ENCODE measurements at places on chromosomes 11 and 22. TPM values are rescaled to one million over a fixed set of nuclear protein-coding genes. Genes with fewer than 3 reads are reported as not detected.

DNA sequence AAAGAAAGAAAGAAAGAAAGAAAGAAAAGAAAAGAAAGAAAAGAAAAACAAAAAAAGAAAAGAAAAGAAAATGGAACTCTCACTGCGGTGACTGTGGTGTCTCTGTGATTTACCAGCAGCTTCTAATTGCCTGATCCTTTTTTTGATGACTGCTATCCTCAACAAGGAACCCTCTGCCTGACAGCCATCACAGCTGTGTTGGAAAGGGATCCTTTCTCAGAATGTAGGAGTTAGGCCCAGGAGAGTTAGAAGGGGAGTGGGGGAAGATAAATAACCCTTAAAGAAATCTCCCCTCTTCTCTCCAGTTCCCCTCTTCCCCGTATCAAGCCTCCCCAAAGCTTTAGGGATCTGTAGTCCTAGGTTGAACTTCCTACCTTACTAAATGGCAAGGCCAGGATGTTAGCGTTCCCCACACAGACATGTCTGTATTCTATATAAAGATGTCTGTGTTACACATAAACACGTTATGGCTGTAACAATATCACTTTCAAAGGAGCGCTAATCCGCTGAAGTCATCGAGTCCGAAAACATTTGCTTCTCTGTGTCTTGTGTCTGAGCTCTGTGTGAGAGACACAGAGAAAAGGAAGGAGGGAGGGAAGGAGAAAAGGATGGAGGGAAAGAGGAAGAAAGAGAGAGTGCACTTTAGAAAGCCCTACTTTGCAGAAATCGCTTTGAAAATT, 26.8 kb upstream of the WT1 start:
- H3K36me3 ChIP-seq = no peaks in the 10 kb centered on the region
- H3K27me3 ChIP-seq = no peaks in the 10 kb centered on the region
- no peaks in the 10 kb centered on the region for H3K4me1 ChIP-seq
- no peak for DNase-seq
- H3K4me3 ChIP-seq = no peak overlapping the region

GRCh38 chr22:43099095-43099494, 9.9 kb upstream of the TTLL1 start:
- H3K27ac ChIP-seq = no peak overlapping the region
- no peaks in the 10 kb centered on the region for H3K4me1 ChIP-seq
- H3K36me3 ChIP-seq = no peaks in the 10 kb centered on the region
- DNase-seq = no peak
- no peak overlapping the region for H3K4me3 ChIP-seq
- no peaks in the 10 kb centered on the region for H3K27me3 ChIP-seq

GRCh38 chr11:9757809-9758636, 94.1 kb downstream of the SWAP70 start:
- peak; percentile 92 for DNase-seq
- H3K36me3 ChIP-seq = no peaks in the 10 kb centered on the region
- H3K4me1 ChIP-seq = peaks cover 14% of the 10 kb centered on the region
- H3K27ac ChIP-seq = peak overlapping the region; percentile 51

- DNase-seq = no peak
- H3K36me3 ChIP-seq = no peaks in the 10 kb centered on the region
- H3K4me3 ChIP-seq = no peak overlapping the region
Measured at GRCh38 chr11:120186774-120187591, 23.8 kb upstream of the OAF start.

DNA sequence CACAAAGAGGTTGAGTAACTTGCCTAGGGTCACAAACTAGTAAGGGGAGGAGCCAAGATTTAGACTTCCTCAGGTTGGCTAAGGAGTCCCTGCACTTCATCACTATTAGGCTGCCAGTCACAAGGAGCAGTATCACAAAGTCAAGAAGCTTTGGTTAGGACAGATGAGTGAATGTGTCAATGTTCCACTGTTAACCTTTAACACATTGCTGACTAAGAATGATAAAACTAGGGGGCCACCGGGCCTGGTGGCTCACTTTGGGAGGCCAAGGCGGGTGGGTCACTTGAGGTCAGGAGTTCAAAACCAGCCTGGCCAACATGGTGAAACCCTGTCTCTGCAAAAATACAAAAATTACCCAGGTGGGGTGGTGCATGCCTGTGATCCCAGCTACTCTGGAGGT, 32.0 kb downstream of the TMEM123 start:
- no peak overlapping the region for H3K27ac ChIP-seq
- DNase-seq = no peak
- H3K27me3 ChIP-seq = no peaks in the 10 kb centered on the region
- H3K4me3 ChIP-seq = no peak overlapping the region

- DNase-seq = no peak
- H3K4me3 ChIP-seq = no peak overlapping the region
- no peaks in the 10 kb centered on the region for H3K36me3 ChIP-seq
Measured at GRCh38 chr22:44272401-44272771, 40.4 kb downstream of the SHISAL1 start.

DNA sequence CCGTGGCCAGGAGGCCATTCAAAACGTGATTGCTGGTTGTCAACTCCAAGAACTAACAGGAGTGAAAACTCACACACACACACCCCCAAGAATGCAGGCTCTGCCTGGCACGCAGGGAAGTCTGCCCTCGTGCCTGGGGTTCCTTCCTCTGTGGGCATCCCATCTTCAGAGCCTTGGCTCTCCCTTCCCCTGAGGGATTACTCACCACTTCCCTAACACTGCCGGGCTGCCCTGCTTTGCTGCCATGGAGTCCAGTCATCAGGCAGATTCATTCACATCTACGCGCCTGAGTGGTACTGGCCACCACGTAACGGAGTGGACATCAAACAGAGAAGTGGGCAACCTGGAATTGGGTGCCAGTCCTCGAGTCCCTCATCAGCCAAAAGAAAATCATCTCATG, 120.7 kb upstream of the TMEM45B start:
- H3K27ac ChIP-seq = no peak overlapping the region
- H3K27me3 ChIP-seq = no peaks in the 10 kb centered on the region
- DNase-seq = no peak
- no peak overlapping the region for H3K4me3 ChIP-seq

DNA sequence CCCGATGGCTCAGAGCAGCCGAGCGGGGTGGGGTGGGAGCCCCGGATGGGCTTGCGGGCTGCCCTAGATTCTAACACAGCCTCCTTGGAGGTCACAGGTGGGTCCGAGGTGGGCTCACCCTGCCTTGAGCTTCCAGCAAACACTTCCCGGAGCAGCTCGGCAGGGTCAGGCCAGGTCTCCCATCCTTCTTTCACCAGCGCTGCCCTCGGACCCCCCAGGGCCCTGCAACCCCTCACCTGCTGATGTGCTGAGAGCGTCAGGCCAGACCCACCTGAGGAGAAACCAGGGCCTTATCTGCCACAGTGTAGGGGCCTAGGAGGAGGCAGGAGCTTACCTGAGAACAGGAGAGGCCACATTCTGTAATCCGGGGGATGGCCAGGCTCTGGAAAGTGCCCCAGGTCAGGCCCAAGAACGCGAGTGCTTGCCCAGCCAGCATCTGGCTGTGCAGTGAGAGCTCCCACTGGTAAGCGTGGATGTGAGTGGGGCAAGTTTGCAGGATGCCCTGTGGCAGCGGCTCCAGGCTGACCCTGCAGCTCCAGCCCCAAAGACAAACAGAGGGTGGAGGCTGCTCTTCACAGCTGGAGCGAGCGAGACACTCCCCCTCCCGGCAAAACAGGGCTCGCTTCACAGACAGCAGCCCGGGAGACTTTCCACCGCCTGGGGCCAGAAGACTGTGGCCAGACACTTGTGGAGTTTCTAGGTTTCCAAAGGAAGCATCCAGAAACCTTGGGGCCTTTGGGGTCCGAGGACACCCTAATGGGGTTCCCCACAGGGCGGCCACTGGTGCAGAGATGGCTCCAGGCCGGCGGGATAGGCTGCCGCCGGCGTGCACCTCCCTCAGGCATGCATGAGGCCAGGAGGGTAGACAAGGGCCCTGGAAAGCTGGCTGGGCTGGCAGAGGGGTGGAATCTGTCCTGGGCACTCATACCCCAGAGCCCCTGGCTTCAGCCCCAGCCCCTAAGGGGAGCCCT, at the start of gene IL17REL:
Gene IL17REL, minus strand, starts transcription at position 555 of the 971 bp plus-strand sequence. Its CDS starts 119 bp downstream, at position 436.
- peaks cover 36% of the 10 kb centered on the region for H3K4me1 ChIP-seq
- peaks cover 6% of the 10 kb centered on the region for H3K27me3 ChIP-seq
- H3K4me3 ChIP-seq = no peak within 1 kb of the TSS
- no peak for DNase-seq
- no peaks in the 10 kb centered on the region for H3K36me3 ChIP-seq

GRCh38 chr22:25353516-25354445, 134.3 kb downstream of the CRYBB2 start:
- H3K27ac ChIP-seq = no peak overlapping the region
- no peak for DNase-seq
- no peaks in the 10 kb centered on the region for H3K27me3 ChIP-seq
- H3K36me3 ChIP-seq = peaks cover 9% of the 10 kb centered on the region
- no peak overlapping the region for H3K4me3 ChIP-seq
- H3K4me1 ChIP-seq = no peaks in the 10 kb centered on the region

DNA sequence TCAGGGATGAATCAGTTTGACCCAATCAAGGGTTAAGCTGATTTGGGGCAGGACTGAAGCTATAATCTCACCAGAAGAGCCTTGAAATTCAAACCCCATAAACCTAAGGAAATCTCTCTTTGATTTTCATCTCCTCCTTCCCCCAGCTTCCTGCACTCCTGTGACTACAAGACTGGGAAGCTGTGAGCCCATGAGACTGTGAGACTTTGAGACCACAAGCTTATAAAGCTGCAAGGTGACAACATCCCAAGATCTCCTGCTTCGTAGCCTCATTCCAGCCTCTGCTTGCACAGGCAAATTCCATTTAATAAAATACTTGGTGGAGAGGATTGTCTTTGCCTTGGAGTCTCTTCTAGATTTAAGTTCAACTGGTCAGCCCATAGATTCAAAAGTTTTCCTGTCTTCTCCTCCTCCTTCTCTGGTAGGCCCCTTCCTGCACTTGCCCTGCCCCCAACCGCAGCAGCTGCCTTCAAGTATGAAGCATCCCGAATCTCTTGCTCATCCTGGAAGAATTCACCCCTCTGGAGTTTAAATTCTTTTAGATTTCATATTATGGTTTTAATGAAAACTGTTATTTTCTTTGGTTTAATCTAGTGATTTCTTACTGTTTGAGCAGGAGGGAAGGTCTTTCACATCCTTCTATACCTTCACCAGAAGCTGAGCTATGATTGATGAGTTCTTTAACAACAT, 42.1 kb downstream of the PAMR1 start:
- no peaks in the 10 kb centered on the region for H3K4me1 ChIP-seq
- H3K36me3 ChIP-seq = no peaks in the 10 kb centered on the region
- no peak overlapping the region for H3K4me3 ChIP-seq
- no peak overlapping the region for H3K27ac ChIP-seq

DNA sequence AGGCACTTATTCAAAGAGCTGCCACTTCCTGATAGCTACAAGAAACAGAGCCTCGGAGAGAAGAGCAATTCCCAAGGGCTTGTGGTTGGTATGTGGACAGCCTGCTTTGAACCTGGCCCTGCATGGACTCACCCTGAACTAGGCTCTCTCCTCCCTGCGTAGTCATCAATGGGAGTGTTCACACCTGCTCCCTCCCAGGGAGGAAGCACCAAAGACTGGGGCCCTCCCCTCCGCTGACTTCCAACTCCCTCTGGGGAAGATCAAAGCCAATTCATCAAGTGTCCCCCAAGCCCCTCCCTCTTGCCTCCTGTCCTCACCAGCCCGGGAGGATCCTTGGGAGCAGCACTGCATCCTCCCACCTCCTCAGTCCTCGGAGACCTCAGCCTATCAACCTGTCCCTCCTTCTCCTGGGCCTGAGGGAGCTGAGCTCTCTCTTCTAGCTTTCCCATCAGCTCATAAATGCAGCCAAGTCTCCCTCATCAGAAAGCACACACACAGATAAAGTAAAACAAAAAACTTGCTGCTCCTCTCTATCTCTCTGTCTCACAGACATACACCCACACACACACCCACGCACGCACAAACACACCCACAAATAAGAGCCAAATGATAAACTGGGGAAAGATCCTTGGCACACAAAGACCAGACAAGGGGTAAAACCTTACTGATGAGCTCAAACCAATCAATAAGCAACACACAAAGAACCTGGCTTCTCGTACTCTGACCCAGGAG, 3.3 kb downstream of the A4GALT start:
- H3K27ac ChIP-seq = no peak overlapping the region
- peaks cover 15% of the 10 kb centered on the region for H3K27me3 ChIP-seq
- no peaks in the 10 kb centered on the region for H3K36me3 ChIP-seq
- H3K4me1 ChIP-seq = no peaks in the 10 kb centered on the region

DNA sequence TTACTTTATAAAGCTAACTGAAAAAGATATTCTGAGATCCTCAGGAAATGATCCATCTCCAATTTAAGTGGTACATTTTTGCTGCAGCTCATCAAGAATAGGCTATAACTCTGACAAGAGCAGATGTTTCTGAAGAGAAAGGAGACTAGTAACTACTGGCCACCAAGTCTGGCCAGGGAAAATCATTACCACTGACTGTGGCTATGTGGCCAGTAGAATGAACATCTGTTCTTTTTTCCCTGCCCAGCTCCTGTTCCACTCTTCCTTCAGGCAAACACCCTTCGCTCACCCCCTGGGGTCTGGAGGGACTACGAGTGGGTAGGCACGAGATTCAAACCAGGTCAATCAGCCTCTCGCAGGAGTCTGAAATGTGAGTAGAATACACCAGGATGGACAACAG, 23.9 kb downstream of the TMEM123 start:
- H3K27ac ChIP-seq = no peak overlapping the region
- no peak for DNase-seq
- no peaks in the 10 kb centered on the region for H3K27me3 ChIP-seq
- H3K36me3 ChIP-seq = peaks cover 8% of the 10 kb centered on the region
- no peak overlapping the region for H3K4me3 ChIP-seq

DNA sequence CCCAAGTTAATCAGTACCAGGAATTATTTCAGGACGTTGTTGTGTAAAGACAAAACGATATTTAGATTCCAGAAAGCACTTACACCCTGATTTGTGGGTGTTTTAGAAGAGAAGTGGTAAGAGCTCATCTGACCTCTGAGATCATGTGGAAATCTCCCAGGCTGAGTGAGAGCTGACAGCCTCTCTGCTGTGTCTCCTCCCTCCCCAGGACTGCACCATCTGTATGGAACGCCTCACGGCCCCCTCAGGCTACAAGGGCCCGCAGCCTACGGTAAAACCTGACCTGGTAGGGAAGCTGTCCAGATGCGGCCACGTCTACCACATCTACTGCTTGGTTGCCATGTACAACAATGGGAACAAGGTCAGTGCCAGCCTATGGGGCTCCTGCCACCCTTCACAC, 20.0 kb downstream of the DTX4 start:
- DNase-seq = no peak
- H3K27me3 ChIP-seq = no peaks in the 10 kb centered on the region
- H3K27ac ChIP-seq = no peak overlapping the region
- H3K36me3 ChIP-seq = no peaks in the 10 kb centered on the region
- no peaks in the 10 kb centered on the region for H3K4me1 ChIP-seq
- H3K4me3 ChIP-seq = no peak overlapping the region

The AQP11 gene
- total RNA-seq = 0.50 TPM

The SYT12 gene
- total RNA-seq = not detected

The CATSPER1 gene
- total RNA-seq = not detected

The EMID1 gene
- total RNA-seq = not detected

Data from CD8-positive, alpha-beta memory T cell (primary cell).